ENCODE measurements at places on chromosomes 6 and 20. TPM values are rescaled to one million over a fixed set of nuclear protein-coding genes. Genes with fewer than 3 reads are reported as not detected.

SIRPA gene
- 15.9 TPM for total RNA-seq

TCP11 gene
- total RNA-seq, result not detected

WFDC12 gene
- 0.96 TPM for total RNA-seq

SLC22A7 gene
- total RNA-seq, result not detected

UQCC2 gene
- total RNA-seq, result 40.3 TPM

All from tracheal epithelial cell (primary cell).